ENCODE measurements at places on chromosomes 12 and 14.
A peak's percentile ranks its signal among the peaks of the same experiment; 100 is the strongest.

DNA sequence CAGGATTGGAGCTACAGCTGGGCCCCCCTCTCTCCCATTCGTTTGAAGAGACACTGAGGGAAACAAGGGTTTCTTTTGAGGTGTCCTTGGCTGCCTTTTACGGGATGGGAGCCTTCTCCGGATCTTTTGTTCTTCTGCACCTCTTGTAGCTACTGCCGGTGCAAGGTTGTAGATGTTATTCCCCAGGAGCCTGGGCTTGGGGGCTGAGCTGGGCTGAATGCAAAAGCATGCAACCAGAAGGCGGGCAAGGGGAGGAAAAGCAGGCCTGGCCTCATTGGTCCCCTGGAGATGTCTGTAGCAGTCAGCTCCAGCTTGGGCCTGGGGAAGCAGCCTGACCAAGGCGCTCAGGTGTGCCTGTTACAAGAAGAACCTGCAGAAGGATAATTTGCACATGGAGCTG lies 110.3 kb downstream of the GCH1 start:
- DNase-seq = no peak

DNA sequence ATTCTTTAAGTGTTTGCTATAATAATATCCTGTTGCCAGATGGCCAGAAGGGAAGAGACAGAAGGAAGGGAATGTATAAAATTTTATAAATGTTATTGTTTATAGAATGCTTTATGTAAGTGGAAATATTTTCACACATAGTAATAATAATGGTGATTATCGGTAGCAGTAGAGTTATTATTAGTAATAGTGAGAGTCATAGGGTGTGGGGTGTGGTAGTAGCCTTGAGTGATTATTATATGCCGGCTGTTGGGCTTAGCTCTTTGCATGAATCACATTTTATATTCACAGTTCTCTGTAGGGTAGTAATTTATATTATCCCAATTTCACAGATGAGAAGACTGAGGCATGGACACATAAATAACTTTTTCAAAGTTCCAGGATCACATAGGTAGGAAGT lies 391.4 kb downstream of the C12orf75 start:
- no peak for DNase-seq

- no peak for DNase-seq
Measured at GRCh38 chr14:21875791-21876190, 202.2 kb upstream of the OR4E1 start.

DNA sequence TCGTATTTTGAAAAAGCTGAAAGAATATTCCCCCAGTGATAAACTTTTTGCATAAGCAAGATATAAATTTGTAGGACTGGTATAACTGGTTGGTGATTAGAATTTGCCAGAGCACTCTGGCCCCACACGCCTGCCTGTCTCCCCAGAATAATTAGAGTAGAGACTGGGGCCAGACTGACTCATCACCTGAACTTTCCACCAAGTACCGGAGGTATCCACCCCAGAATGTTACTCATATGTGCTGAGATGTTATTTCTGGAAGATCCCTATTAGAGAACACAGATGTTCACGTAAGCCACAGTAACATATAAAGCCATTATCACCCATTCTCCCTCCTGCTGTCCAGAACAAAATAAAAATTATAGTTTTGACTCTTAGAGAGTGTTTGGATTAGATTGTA lies 49.5 kb upstream of the PIWIL1 start:
- DNase-seq = no peak

GRCh38 chr14:102605029-102605428 lies 12.6 kb downstream of the RCOR1 start:
- no peak for DNase-seq

- peak; percentile 35 for DNase-seq
Measured at GRCh38 chr14:22333422-22334274, 255.4 kb downstream of the DAD1 start.
